Uterine smooth muscle cell (primary cell): ENCODE measurements at places on chromosomes 16 and 17. TPM values are rescaled to one million over a fixed set of nuclear protein-coding genes. Genes with fewer than 3 reads are reported as not detected.

Gene KRTAP2-2
- total RNA-seq = not detected in 2 replicates

Gene PLEKHH3
- total RNA-seq = 14.6 and 20.4 TPM in 2 replicates

Gene CNEP1R1
- total RNA-seq = 34.7 and 38.7 TPM in 2 replicates

Gene CES5A
- not detected in 2 replicates for total RNA-seq

Gene MRM1
- total RNA-seq = 6.5 and 8.0 TPM in 2 replicates

Gene SLFN14
- total RNA-seq = not detected in 2 replicates

Gene RAPGEFL1
- total RNA-seq = 1.7 and 2.5 TPM in 2 replicates
